Stimulated activated CD8-positive, alpha-beta memory T cell treated with anti-CD3 and anti-CD28 coated beads, Interleukin-7, amount 100 ng/mL, for 1 hour (primary cell): ENCODE measurements at places on chromosomes 6 and 20.

DNA sequence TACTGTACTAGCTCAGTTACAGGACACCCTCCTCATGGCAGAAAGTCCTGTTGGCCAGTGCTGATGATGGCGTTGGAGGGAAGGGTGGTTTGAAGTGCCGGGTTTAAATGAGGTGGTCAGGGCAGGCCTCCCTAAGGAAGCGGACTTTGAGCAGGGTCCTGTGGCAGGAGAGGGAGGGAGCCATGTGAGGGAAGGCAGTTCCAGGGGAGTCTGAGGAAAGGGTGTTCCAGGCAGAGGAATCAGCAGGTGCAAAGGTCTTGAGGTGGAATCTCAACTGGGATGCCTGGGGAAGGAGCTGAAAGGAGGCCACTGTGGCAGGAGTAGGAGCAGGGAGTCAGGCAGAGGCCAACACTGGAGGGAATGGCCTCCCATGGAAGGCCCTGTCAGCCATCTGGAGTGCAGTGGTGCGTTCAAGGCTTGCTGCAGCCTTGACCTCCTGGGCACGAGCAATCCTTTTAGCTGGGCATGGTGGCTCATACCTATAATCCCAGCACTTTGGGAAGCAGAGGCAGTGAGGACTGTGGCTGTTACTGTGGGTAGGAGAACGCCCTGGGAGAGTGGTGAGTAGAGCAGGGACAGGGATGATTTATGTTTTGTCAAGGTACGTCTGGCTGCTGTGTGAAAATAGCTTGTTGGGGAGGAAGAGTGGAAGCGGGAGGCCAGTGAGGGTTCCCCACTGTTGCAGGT is 26.2 kb downstream of the VSTM2L start:
- DNase-seq, result no peak

- DNase-seq, result no peak
Observed at GRCh38 chr6:154227862-154228520, 128.6 kb downstream of the IPCEF1 start.

DNA sequence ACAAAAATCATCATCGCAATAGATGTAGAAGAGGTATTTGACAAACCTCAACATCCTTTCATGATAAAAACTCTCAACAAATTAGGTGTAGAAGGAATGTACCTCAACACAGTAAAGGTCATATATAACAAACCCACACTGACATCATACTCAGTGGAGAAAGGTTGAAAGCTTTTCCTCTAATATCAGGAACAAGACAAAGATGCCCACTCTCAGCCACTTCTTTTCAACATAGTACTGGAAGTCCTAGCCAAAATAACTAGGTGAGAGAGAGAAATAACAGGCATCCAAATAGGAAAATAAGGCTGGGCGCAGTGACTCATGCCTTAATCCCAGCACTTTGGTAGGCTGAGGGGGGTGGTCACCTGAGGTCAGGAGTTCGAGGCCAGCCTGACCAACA is 95.8 kb downstream of the ZDHHC14 start:
- no peak for DNase-seq

- DNase-seq, result no peak
Observed at GRCh38 chr6:17985934-17986655, 1.3 kb downstream of the KIF13A start.

GRCh38 chr20:46934746-46935287 is 40.2 kb downstream of the EYA2 start:
- DNase-seq, result no peak

- DNase-seq, result no peak
Observed at GRCh38 chr6:164216839-164217238, 802.3 kb downstream of the QKI start.

- no peak for DNase-seq
Observed at GRCh38 chr6:169977434-169978265, 226.2 kb downstream of the ERMARD start.

DNA sequence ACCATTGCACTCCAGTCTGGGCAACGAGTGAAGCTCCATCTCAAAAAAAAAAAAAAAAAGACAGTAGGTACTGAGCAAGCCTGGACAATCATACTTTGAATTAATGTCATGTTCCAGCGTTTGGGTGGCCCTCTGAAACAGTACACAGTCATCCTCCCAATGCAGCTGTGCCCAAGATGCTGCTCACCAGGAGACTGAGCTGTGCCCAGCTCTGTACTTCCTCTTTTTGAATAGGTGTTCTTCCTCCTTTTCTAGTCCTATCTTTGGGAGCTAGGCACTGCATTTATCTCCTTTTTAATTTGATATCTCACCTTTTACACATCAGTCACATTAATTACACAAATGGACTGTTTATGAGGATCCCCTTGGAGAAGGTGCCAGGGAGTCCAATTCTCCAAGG is 101.5 kb downstream of the RPP40 start:
- no peak for DNase-seq

DNA sequence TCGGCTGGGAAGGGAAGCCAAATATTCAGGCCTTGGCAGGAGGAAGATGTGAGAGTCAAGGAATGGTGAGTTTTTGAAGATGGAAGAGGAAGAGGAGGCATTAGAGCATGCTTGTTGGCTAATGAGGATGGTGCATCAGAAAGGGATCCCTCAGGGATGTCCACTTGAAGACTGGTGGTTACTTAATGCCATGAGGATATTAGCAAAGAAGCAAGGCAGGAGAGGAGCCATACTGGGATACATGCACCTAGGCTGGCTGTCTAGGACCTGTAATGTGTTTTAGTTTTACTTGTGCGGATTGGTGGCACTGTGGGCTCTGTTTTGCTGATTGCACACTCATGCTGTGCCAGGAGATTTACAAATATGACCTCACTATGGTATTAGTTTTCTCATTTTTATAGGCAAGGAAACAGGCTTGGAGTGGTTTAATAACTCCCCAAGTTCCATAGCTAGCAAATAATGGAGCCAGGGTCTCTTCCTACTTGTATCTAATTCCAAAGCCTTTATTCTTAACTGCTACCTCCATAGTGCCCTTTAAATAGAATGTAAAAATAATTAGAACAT is 37.8 kb downstream of the NCOA7 start:
- no peak for DNase-seq

GRCh38 chr20:31759836-31760518 is 20.9 kb downstream of the TPX2 start:
- no peak for DNase-seq

- DNase-seq, result no peak
Observed at GRCh38 chr20:46192376-46192944, 74.3 kb downstream of the CD40 start.

DNA sequence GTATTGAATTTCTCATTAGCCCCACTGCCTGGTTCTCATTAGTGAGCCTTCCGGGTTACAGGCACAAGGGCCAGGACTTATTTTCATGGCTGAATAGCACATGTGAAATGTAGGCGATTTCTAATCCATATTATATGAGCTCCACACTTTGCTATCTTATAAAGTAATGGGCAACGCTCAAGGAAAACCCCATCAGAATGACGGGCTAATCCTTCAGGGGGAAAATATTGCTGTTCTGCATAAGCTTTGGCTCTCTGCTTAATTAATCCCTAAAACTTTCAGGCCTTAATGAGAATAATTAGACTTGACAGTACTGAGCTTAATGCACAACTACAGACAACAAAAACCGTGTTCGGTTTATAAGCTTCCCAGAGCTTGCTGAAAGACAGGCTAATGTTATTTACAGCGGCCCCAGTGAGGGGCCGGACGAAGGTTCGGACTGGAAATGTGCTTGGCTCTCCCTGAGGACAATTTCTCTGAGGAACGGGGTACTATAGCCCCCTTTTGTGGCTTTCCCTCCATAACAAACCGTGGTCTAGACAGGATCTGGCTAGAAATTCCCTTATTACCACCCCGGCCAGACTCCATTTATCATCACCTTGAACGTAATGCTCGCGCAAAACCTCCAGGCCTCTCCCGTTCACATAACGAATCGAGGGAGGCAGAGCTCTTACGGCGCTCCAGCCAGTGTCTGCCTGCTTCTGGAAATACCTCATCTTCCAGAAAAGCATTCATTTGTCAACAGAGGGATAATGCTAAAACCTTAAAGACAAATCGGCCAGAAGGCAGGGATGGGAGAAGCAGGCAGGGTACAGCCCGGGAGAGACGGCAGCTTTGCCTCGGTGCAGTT is 164.5 kb downstream of the CD83 start:
- no peak for DNase-seq

DNA sequence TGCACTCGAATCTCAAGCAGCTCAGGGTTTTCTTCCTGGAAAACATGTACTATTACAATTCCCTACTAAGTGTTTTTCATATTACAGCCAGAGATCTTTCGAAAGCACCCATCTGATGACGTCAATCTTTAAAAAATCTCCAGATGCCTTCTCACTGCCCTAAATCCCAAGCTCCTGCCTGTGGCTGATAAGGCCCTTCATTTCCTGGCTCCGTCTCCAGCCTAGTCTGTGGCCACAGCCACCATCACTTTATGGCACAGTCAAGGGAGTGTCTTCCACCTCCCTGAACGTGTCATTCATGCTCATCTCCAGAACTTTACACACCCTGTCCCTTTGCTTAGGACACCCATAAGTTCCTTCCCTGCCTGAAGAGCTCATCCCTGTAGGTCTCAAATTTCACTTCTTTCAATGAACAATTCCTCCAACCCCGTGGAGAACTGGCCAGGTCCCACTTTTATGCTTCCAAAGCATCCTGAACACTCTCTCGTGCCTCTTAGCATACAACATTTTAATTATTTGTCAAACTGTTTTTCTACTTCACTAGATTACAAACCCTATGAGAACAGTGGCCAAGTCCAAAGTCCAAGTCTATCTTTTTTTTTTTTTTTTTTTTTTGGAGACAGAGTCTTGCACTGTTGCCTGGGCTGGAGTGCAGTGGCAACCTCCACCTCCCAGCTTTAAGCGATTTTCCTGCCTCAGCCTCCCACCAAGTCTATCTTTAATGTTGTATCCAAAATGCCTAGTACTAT is 106.1 kb upstream of the AGPAT4 start:
- DNase-seq, result no peak

GRCh38 chr20:38066969-38067716 is 33.6 kb downstream of the RPRD1B start:
- DNase-seq, result no peak

DNA sequence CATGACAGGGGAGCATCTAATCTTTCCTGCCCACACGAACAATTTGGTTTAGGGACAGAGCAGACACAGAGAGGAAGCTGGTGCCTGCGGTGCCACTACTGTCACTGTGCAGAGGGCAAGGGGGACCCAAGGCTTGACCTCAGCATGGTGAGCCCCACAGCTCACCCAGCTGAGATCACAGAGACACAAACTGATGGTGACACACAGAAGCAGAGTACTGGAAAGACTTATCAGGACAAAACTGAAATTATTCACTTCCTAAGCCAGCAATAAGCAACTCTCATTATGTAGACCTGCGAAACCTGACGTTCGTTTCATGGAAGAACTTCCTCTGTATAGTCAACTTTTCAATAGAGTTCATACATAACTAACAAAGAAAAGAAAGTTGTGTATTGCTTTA is 86.1 kb downstream of the HUS1B start:
- no peak for DNase-seq

GRCh38 chr20:3013771-3014170 is 29.7 kb upstream of the GNRH2 start:
- no peak for DNase-seq

- no peak for DNase-seq
Observed at GRCh38 chr6:87210979-87211378, 55.6 kb downstream of the ZNF292 start.

GRCh38 chr6:13063300-13063918 is 264.9 kb downstream of the TBC1D7 start:
- no peak for DNase-seq

DNA sequence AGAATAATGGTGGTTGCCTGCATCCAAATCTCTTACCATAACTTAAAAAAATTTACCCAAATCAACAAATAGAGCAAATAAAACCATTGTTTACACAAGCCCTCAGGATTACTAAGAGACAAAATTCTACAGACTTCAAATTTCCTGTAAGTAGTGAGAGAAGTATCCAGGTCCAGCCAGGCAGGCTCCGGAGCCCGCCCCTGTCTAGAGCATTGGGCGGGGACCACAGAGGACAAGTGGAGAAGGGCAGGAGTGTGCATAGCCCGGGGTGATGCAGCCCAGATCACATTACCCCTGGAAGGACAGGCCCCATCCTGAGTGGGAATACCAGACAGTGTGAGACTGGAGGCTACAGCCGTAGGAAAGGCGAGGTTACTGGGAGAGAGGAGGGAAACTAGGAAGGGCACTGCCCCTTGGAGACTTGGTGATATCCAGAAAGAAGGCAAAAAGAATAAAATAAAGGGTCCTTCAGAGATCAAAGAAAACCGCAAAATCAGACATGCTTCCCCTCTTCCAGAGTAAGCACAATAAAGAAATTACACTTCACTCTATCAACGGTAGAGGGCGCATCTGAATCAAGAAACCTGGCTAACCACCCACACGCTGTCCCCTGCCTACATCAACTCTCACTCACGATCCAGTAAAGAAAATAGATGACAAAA is 26.6 kb downstream of the RIN2 start:
- no peak for DNase-seq

GRCh38 chr6:83808926-83809325 is 44.2 kb upstream of the RIPPLY2 start:
- no peak for DNase-seq

DNA sequence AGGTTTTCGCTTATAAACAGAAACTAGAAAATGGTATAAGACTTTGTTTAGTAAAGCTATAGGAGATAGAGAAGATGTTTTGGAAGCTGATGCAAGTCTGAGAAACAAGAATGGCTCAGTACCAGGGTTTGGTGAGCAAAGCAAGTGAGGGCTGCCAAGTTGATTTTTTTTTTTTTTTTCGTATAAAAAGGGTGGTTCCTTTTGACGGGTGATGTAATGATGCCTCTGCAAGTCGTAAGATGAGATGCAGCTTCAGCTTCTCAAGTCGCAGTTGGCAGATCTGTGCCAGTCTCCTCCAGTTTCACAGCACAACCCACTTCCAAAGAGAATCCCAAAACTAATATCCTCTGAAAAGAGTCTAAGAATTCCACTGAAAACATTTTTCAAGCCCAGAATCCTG is 252.8 kb upstream of the CDH4 start:
- no peak for DNase-seq

DNA sequence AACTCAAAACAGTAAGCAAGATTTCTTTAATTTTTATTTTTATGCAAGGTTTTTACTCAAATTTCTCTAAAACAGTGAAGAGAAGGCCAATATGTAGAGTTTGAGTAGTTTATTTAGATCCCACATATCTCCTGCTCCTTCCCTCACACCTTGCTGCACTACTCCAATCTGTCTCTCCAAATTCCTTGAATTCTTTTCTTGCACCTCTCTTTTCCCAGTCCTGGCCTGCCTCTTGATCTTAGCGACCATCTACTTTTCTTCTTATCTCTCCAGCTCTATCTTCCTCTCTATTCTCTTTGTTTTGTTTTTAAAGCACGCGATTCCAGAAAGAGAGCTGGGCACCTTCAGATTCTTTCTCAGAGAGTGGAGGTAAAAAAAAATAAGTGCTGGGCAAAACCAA is 86.7 kb upstream of the KCNQ5 start:
- no peak for DNase-seq

DNA sequence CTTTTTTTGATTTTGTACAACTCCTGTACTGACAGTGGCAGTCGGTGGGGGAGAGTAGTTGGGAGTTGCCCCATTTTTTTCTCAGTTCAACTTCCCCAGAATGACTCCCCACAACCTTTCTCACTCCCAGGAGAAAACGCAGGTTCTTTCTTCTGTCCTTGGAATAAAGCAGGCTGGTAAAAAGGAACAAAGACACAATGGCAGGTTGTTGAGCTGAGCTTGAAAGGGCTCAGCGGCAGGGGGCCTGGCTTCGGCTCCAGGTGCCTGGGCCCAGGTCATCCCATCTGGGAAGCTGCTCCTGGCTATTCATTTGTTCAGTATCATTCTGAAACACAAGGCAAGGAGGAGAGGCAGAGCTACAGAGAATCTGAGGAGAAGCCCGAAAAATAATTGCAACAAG is 46.2 kb downstream of the PROKR2 start:
- DNase-seq, result no peak
